ENCODE measurements at places on chromosomes 1 and 21.

GRCh38 chr1:187871177-187871845 is 1042.6 kb downstream of the PLA2G4A start:
- DNase-seq: no peak

GRCh38 chr1:228164561-228165371 is 838 bp upstream of the IBA57 start:
- no peak for DNase-seq

GRCh38 chr1:160520582-160520981 is 2.5 kb downstream of the SLAMF6 start:
- no peak for DNase-seq

DNA sequence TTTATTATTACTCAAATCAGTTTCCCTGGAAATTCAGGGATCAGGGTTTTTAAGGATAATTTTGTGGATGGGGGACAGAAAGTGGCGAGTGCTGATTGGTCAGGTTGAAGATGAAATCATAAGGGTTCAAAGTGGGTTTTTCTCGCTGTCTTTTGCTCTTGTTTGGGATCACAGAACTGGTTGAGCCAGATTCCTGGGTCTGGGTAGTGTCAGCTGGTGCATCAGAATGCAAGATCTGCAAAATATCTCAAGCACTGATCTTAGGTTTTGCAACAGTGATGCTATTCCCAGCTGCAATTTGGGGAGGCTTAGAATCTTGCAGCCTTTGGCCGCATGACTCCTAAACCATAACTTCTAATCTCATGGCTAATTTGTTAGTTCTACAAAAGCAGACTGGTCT is 9.3 kb downstream of the CHI3L2 start:
- DNase-seq: no peak

GRCh38 chr1:205269711-205270110 is 42.0 kb downstream of the TMCC2 start:
- no peak for DNase-seq

- DNase-seq: no peak
Observed at GRCh38 chr1:228154670-228155571, 5.2 kb downstream of the GJC2 start.

- DNase-seq: no peak
Observed at GRCh38 chr21:39169906-39170305, 13.3 kb downstream of the PSMG1 start.

DNA sequence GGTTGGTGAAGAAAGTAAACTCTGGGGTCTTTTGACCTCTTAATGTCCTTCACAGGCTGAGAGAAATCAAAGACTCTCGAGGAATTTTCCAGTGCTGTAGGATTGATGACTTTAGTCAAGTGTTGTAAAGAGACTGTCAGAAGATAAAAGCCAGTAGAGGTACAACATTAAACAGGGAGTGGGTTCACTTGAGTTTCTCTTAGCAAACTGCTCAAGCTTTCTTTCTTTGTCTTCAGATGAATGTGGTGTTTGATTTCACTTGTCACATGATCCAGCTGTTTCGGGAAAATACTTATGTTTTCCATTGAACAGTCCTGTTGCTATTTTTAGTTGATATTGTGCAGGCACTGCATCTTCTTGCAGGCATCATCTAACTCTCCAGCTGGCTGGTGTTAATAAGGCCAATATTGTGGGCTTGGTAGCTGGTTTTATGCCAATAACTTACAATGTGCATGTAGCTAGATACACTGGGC is 45.6 kb downstream of the XCL2 start:
- DNase-seq: no peak

GRCh38 chr1:150798525-150798924 is 9.5 kb downstream of the CTSK start:
- no peak for DNase-seq

- peak; percentile 30 for DNase-seq
Observed at GRCh38 chr1:113859478-113860175, 11.9 kb downstream of the PTPN22 start.

DNA sequence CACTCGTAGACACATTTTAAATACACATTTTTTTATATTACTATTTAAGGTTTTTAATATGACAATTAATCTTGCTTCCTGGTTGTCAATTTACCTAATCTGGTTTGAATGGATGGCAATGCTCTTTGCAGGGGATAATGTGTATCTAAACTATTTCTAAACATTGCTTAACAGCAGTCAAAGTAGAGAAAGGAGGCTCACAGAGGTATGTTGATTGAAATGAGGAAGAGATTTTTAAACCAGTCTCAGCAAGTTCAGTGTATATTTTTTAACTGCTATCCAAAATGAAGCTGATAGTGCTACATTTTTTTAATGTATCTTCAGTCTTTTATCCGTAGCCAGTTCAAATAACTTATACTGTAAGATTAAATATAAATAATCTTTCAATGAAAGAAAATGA is 17.4 kb downstream of the FMO1 start:
- DNase-seq: no peak

DNA sequence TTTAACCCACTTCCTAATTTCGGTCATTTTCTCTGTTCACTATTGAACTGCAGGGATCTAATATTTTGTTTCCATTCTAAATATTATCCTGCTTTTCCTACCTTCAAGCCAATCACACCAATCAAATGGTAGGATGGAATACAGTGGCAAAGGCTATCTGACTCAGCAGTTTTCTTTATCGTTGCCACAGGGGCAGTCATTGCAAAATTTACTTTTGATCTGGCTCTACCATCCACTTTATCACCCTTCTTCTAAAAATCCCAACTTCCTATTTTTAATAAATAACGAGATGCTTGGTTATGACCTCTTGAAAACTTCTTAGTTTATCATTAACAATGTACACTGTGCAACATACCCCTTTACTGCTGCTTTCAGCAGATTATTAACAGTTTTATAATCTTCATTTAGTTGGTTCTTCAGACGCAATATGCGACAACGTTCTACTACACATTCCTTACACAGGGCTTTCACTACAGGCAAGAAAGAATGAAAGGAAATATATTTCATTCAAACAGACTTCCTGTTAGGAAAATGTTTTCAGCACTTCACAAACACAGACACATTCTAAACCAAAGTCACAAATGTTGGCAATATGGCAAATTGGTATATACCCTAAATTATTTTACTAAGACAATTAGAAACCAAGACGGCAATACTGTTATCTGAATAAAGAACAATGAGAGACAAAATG is 52.3 kb upstream of the RAP1GAP start:
- no peak for DNase-seq

DNA sequence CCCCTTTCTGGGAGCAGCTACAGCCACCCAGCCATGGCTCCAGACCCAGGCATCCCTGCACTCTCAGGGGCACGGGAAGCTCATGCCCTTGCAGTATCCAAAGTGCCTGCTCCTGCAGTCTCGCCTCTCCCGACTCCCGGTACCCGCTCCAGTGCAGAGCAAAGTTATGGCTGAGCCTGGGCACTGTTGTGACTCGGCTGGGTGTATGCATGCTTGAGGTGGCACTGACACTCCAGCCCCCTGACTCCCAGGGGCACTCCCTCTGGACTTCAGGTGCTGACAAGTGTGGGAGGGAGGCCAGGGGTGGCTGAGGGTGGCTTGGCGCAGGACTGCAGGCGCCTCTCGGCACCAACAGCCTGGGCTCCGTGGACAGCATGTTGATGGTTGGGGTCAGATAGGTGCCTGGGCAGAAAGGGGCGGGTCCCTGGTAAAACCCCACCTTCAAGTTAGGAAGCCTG is 580.1 kb upstream of the ADGRL2 start:
- no peak for DNase-seq

DNA sequence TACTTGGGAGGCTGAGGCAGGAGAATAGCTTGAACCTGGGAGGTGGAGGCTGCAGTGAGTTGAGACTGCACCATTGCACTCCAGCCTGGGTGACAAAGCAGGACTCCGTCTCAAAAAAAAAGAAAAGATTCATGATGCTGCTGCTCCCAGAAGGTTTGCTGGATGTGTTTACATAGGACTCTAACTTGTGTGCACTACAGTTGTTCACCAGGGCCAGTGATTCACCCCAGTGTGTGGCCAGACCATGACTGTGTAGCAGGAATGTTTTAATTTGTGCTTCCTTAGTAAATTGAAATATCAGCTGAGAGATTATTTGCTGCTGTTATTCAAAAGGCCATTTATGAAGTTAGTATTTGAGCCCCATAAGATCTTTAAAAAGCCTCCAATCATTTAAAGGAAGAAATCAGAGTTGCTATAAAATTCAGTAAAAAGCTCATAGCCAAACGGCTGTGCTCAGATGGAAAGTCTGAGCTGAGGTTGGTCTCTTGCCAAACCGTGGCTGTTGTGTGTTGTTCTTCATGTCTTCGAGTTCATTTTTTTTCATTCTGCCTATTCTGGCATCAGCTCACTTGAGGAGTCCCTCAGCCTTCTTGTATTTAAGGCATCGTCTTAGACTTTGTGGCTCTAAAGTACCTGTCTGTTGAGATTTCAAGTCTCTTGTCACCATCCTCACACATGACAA is 18.1 kb upstream of the PGD start:
- no peak for DNase-seq

DNA sequence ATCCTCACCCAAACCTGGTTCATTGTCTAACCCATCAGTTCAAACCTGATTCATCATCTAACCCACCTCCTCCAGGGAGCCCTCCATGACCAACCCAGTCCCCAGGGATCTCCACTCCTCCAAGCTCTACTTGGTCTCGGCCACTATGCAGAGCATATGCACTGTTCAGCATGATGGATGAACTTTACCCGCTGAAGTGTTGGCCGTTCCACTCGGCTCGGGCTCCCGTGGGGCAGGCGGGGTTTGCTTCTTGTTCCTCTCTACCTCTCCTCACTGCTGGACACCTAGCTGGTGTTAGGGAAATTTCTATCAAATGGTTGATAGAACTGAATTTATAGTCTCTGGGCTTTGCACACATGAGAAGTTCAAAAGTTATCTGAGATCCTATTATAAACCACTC is 111.0 kb downstream of the TRABD2B start:
- no peak for DNase-seq

DNA sequence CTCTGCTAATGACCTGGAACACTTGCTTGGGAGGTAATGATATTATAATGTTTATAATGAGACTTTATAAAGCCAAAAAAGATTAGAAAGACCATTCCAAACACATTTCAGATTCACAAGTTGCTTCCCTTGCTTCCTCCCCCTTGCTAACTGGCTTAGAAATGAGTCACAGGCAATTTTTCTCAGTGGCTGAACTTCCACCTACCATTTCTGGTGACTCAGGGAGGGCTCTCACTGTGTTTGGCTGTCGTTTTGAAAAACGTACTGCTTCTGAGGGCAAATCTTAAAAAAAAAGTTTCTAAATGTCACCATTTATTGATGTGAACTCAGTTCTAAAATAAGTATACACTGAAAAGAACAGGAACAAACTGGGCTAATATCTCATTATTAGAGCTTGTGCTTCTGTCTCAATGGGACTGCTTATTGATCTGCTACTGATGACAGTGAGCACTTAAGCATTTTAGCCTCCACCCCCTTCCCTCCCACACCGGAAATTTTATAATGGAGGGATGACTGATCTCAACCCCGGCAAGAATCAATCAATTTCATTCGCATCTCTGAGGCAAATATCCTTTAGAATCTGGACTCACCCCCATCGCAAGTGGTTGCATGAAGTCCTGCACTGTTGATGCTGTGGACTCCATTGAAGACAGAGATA is 278.3 kb downstream of the KCTD3 start:
- no peak for DNase-seq

Data from stimulated activated naive B cell treated with anti-CD40 and anti-IgM and Interleukin-4, amounts not matched to agents 10 μg/mL and 1 μg/mL and 100 μg/mL, for 72 hours (primary cell).